ENCODE measurements at places on chromosomes 7 and 10. TPM values are rescaled to one million over a fixed set of nuclear protein-coding genes. Genes with fewer than 3 reads are reported as not detected.

The PLAU gene
- polyA plus RNA-seq: 159 TPM

The H2BK1 gene
- not detected for polyA plus RNA-seq

The CUTC gene
- polyA plus RNA-seq: 21.1 TPM

The SLC13A1 gene
- not detected for polyA plus RNA-seq

The MRLN gene
- polyA plus RNA-seq: not detected

The SLC39A12 gene
- not detected for polyA plus RNA-seq

The PPP1R3C gene
- 11.5 TPM for polyA plus RNA-seq

The PHKG1 gene
- polyA plus RNA-seq: 0.91 TPM

The NPFFR1 gene
- polyA plus RNA-seq: not detected

The CHCHD3 gene
- 97.1 TPM for polyA plus RNA-seq

The TEX47 gene
- polyA plus RNA-seq: not detected

The MCM10 gene
- polyA plus RNA-seq: 5.1 TPM

The GARIN1A gene
- polyA plus RNA-seq: 1.2 TPM

The PRPS1L1 gene
- not detected for polyA plus RNA-seq

The PIP gene
- polyA plus RNA-seq: not detected

The ZNF239 gene
- polyA plus RNA-seq: 18.9 TPM

- DNase-seq: no peak
Observed at GRCh38 chr7:45909561-45909960, 11.5 kb downstream of the IGFBP3 start.

GRCh38 chr7:81549484-81550016 lies 220.3 kb downstream of the HGF start:
- no peak for DNase-seq

GRCh38 chr7:127713006-127713405 lies 61.0 kb downstream of the SND1 start:
- DNase-seq: no peak

- peak; percentile 66 for DNase-seq
Observed at GRCh38 chr10:110207805-110208613, 604 bp downstream of the MXI1 start.

GRCh38 chr7:156220701-156221100 lies 408.4 kb upstream of the SHH start:
- no peak for DNase-seq

- peak; percentile 51 for DNase-seq
Observed at GRCh38 chr7:155455776-155456737, 1.9 kb upstream of the EN2 start.

DNA sequence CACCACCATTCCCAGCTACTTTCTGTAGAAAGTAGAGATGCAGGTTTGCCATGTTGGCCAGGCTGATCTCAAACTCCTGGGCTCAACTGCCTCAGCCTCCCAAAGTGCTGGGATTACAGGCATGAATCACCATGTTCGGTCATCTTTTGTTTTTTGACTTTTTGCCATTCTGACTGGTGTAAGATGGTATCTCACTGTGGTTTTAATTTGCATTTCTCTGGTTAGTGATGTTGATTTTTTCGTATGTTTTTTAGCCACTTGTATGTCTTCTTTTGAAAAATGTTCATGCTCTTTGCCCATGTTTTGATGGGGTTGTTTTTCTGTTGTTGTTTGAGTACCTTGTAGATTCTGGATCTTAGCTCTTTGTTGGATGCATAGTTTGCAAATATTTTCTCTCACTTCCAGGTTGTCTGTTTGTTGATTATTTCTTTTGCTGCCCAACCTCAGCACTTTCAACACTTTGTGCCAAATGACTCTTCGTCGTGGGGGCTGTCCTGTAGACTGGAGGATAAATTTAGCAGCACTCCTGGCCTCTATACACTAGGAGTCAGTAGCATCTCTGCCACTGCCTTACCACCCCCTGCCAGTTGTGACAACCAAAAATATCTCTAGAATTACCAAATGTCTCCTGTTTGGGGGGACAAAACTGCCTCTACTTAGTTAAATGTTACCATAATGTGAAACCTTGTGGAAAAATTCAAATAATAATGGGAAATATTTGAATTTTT lies 6.5 kb upstream of the CPED1 start:
- DNase-seq: no peak

DNA sequence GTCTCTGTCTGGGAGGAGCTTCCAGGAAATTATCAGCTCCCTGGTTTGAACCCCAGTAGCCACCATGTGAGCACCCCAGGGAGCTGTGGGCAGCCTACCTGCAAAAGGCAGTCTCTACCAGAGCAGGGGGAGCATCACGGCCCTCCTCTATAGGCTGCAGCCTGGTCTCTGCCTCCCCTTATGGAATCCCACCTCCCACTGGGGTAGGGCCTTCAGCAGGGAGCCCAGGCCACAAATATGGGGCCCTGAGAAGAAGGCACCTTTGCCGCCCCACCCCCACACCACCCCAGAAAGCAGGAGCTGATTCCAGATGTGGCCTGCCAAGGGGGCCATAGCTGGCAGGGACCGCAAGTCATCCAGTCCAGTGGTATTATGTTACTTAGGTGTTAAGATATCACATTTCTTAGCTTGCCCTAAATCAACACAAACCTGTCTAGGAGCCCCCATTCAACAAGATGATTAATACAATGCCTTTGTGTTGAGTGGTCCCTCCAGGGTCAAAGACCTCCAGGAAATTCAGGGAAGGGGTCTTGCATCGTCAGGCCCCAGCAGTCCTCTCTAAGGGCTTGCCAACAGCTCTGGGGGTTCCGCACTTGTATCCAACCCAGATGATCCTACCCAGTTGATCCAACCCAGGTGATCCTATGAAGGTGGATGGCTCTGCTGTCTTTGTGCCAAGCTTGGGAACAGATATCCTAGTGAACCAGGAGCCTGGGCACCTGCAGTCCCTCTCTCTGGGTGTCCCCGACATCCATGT lies 114.9 kb downstream of the OAT start:
- no peak for DNase-seq

DNA sequence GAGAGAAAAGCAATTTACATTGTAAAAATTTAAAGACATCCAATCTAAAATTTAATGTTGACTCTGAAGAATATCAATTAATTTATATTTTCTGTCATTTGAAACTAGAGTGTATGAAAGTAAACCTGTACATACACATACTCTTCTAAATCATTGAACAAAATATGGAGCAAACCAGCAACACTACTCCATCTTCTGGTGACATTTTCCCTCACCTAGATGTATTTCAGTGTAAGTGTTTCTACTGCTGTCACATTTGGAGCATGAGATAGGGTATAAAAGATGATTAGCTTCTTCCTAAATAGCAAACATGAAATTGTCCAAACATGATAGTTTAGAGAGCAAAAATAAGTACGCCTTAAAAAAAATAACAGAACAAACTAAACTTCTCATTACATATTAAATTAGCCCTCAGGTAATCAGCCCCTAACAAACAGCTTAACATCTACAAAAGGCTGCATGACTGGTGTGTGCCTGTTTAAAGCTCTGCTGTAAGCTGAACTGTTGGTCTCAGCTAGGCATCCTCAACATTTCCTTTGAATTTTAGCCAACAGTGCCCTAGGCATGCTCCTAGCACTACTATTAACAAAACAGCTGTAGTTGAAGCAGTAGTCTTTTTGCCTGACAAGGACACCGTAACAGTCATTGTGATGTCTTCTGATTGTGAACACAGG lies 189.8 kb downstream of the CTNNA3 start:
- DNase-seq: no peak

- DNase-seq: no peak
Observed at GRCh38 chr7:88322151-88322550, 15.5 kb upstream of the STEAP4 start.

GRCh38 chr7:122746948-122747347 lies 44.2 kb upstream of the RNF148 start:
- DNase-seq: no peak

DNA sequence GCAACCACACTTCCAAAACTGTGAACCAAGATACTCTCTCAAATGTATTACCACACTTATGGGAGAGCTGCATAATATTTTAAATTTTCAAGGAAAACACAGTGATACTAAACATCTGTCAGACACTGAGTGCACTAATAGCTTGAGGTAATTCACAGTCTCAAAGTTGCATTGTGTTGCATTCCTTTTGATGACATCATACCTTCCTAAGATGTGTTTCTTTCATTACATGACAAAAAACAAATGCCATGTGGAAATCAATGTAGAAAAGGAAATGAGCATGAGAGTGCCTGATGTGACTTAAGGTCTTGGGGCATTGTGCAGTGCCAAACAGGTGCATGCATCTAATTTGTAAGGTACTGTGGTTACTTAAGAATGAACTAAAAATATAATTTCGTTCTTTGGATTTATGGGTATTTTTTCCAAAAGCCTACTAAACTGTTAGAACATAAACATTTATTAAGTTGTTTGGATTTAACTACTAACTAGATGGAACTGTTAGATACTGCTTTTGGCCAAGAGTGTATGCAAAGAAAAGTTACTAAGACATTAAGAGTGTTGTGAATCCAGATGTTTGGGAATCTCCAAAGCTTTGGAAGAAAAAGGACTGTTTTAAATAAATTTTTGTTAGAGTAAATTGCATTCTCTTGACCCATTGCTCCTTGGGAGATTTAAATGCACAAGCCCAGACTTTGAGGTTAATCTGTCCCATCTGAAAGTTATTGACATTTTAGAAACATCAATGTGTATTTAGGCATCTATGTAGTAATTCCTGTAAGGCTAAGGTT lies 496.2 kb upstream of the SEMA3D start:
- DNase-seq: no peak

DNA sequence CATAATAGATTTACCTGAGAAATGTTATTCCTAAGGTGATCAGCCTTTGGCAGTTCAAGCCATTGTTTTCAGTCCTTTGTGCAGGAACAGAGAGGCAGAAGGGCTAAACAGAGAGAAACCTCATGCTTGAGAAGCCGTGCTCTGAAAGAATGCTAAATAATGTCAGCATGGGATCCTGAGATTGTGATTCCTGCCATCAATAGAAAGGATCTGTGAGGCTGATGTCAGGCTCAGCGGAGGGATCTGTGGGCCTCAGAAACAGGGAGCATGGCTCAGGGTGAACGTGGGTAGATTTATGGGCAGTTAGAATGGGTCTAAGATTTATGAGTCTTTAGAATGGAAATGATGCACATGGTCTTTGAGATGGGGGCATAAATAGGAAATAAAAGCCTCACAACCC lies 439.2 kb upstream of the IGFBP3 start:
- no peak for DNase-seq

GRCh38 chr10:129887381-129887905 lies 76.6 kb downstream of the EBF3 start:
- no peak for DNase-seq

GRCh38 chr7:50795253-50795652 lies 12.6 kb upstream of the GRB10 start:
- DNase-seq: no peak

DNA sequence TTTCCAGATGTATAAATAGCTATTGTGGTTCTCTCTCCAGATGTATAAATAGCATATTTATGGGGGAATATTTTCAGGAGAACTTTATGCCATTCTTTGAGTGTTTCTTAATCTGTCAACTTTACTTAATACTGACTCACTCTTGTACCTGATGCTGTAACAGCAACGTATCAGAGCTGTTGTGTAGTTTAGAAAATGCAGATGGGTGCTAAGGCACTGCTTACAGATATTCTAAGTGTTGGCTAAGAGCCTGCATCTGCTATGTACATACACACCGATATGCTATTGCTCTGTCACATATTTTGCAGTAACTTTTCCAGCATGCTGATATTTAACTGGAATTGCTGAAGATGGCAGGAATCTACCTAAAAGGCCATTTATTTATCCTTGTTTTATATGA lies 71.9 kb downstream of the WDR37 start:
- no peak for DNase-seq

- DNase-seq: no peak
Observed at GRCh38 chr10:74234569-74234968, 83.5 kb downstream of the ADK start.

- DNase-seq: no peak
Observed at GRCh38 chr7:101990811-101991418, 173.5 kb downstream of the CUX1 start.

DNA sequence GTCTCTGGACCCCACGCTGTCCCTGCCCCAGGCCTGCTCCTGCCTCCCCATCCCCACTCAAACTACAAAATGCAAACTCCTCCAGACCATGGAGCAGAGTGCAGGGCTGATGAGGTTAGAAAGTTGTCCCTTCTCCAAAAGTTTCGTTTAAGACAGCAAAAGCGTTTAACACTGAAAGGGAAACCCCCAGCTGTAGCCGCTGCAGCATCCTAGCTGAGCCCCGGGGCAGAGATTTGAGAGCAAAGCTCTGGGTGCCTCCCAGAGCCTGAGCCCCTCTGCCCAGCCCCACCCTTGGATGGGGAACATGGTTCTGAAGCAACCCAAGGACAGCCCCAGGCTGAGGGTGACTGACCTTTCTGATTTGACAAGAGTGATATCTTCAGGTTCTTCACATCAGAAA lies 52.8 kb upstream of the ENO4 start:
- no peak for DNase-seq

DNA sequence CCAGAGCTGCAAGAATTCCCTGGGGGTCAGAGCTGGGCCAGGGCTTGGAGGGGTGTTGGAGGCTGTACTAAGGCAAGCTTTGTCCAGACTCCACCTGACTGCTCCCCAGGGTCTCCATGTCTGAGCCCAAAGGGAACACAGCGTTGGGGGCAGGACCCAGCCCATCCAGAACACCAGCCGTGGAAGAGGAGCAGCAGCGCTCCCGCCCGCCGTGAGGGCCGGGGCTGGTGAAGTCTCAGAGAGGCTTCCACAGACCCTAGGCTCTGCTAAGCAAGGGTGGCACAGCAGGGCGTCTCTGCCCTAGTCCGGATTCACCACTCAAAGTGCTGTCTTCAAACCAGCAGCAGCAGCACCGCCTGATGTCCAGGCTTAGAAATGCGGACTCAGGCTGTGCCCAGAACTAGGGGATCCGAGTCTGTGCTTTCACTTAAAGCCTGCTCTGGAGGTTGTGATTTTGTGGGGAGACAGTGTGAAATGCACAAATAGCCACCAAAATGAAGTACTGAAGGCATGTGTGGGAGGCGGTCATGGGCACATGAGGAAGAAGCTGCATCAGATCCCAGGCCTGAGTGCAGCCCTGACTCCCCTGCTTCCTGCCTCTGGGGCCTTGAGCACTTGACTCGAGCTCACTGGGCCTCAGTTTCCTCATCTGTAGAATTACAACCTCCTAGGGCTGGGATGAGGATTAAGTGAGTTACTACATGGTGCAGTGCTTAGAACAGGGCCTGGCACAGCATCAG lies 16.6 kb upstream of the AQP1 start:
- no peak for DNase-seq

- DNase-seq: no peak
Observed at GRCh38 chr7:156669035-156669828, 28.7 kb downstream of the RNF32 start.

GRCh38 chr7:135789956-135790355 lies 41.3 kb upstream of the FAM180A start:
- no peak for DNase-seq

GRCh38 chr7:24669971-24670591 lies 87.2 kb downstream of the GSDME start:
- DNase-seq: no peak

GRCh38 chr10:123997013-123997412 lies 96.4 kb downstream of the CHST15 start:
- DNase-seq: peak; percentile 7
